ENCODE measurements at places on chromosomes 12 and 14.

DNA sequence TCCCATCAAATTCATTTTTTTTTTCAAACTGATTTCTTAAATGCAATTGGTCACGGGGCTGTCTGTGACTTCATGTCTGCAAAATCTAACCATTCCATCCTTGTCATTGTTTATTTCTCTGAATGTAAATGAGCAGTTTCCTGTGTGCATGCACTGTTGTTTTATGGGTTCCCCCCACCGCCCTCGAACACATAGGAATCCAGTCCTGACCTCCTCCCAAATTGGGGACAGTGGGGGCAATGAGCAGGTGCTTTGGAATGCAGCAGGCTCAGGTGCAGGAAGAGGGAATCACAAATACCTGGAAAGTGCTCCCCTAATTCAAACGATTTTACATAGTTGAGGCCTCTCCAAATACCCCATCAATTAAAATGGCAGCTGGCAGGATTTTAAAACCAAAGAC, 62.6 kb upstream of the ESRRB start:
- no peak for DNase-seq
- no peak overlapping the region for H3K27ac ChIP-seq
- no peak overlapping the region for H3K4me3 ChIP-seq
- peaks cover 7% of the 10 kb centered on the region for H3K4me1 ChIP-seq
- no peaks in the 10 kb centered on the region for H3K36me3 ChIP-seq

GRCh38 chr14:90569606-90570387, 173.0 kb downstream of the CALM1 start:
- no peaks in the 10 kb centered on the region for H3K27me3 ChIP-seq
- no peak overlapping the region for H3K27ac ChIP-seq
- no peak for DNase-seq

DNA sequence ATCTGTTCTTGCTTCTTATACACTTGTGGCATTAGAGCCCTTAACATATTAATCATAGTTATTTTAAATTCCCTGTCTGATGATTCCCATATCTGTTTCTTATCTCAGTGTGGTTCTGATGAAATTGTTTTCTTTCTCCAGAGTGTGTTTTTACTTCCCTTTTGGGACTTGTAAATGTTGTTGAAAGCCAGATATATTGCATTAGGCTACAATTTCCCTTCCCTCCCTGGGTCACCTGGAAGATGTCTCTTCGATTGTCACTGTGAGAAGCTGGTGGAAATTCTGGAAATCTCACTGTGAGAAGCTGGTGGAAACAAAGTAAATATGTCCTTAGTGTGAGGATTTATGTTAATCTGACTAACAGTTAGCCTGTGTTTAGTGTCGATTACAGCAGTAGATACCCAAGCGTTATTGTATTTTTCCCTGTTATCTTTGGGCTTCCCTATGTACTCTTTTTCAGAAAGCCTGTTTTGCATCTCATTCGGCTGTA, 717.3 kb downstream of the TRHDE start:
- no peaks in the 10 kb centered on the region for H3K36me3 ChIP-seq
- no peaks in the 10 kb centered on the region for H3K4me1 ChIP-seq
- H3K4me3 ChIP-seq, result no peak overlapping the region
- no peaks in the 10 kb centered on the region for H3K27me3 ChIP-seq
- no peak for DNase-seq

- H3K4me1 ChIP-seq, result no peaks in the 10 kb centered on the region
- DNase-seq, result no peak
- no peak overlapping the region for H3K27ac ChIP-seq
- no peak overlapping the region for H3K4me3 ChIP-seq
Observed at GRCh38 chr14:95070748-95071435, 86.4 kb downstream of the DICER1 start.

GRCh38 chr14:26839481-26839880, 241.6 kb upstream of the NOVA1 start:
- no peak overlapping the region for H3K27ac ChIP-seq
- no peaks in the 10 kb centered on the region for H3K36me3 ChIP-seq
- no peak overlapping the region for H3K4me3 ChIP-seq
- no peak for DNase-seq

GRCh38 chr12:73906757-73907156, 630.9 kb upstream of the ATXN7L3B start:
- H3K4me3 ChIP-seq, result no peak overlapping the region
- DNase-seq, result no peak
- H3K27ac ChIP-seq, result no peak overlapping the region
- H3K4me1 ChIP-seq, result no peaks in the 10 kb centered on the region

- H3K36me3 ChIP-seq, result no peaks in the 10 kb centered on the region
- H3K27me3 ChIP-seq, result no peaks in the 10 kb centered on the region
- H3K4me1 ChIP-seq, result peaks cover 19% of the 10 kb centered on the region
Observed at GRCh38 chr14:73746520-73747378, 32.6 kb upstream of the PNMA1 start.

DNA sequence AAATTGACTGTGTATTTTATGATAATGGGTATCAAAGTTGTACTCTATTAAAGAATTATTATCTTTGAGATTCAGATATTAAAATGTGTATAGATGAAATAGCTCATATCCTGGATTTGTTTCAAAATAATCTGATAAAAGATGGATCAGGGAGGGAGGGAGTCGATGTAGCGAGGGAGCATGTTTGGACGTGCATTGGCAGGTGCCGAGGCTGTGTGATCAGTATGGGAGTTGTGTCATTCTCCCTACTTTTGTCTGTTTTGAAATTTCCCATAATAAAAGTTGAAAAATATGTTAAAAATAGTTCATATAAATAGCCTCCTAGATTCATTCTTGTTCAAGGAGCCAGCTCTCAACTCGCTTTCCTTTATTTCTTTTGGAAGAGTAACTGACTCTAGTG, 171.6 kb upstream of the HIF1A start:
- no peak overlapping the region for H3K4me3 ChIP-seq
- H3K36me3 ChIP-seq, result no peaks in the 10 kb centered on the region
- H3K27me3 ChIP-seq, result no peaks in the 10 kb centered on the region

- DNase-seq, result no peak
- no peaks in the 10 kb centered on the region for H3K4me1 ChIP-seq
- no peaks in the 10 kb centered on the region for H3K36me3 ChIP-seq
- no peaks in the 10 kb centered on the region for H3K27me3 ChIP-seq
- H3K27ac ChIP-seq, result no peak overlapping the region
- no peak overlapping the region for H3K4me3 ChIP-seq
Observed at GRCh38 chr14:54761835-54762234, 140.8 kb downstream of the GCH1 start.

GRCh38 chr14:82759656-82760055, 1226.0 kb upstream of the SEL1L start:
- H3K36me3 ChIP-seq, result no peaks in the 10 kb centered on the region
- no peak overlapping the region for H3K27ac ChIP-seq
- H3K4me1 ChIP-seq, result no peaks in the 10 kb centered on the region
- H3K4me3 ChIP-seq, result no peak overlapping the region
- H3K27me3 ChIP-seq, result no peaks in the 10 kb centered on the region

DNA sequence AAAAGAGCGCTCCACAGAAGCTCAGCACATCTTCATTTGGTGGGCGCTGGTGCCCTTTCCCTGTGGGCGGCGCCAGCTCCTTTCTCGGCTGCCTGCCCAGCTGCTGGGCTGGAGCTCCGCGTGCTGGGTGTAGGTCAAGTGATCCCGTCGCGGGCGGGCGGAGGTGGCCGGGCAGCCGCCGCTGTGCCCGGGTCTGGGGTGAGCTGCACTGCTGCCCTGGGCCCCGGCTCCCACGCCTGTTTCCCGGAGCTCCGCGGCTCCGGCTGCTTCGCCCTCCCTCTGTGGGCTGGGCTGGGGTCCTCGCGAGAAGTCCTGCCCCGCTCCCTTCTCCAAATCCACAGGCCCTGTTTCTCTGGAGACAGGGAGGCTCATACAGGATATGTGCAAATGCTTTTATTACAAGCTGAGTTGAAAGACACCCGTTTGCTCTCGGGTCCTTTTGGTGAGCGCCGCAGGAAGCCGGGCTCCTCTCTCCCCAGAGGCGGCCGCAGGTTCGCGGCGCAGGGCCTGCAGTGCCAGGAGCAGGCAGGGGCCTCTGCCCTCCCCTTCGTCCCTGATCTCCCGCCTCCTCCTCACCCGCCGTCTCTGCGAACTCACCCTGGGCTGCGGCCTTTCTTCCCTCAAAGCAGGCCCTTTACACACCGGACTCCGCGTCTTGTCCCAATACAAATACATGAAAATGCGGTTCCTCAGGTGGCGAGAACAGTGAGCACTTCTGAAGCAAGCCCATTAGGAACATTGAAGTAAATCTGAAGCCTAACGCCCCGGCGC, 67.8 kb upstream of the CAPRIN2 start:
- no peak for DNase-seq
- no peaks in the 10 kb centered on the region for H3K4me1 ChIP-seq

GRCh38 chr12:31570880-31571279, 20.1 kb downstream of the DENND5B start:
- no peak for DNase-seq
- no peak overlapping the region for H3K4me3 ChIP-seq
- no peak overlapping the region for H3K27ac ChIP-seq
- H3K4me1 ChIP-seq, result no peaks in the 10 kb centered on the region

DNA sequence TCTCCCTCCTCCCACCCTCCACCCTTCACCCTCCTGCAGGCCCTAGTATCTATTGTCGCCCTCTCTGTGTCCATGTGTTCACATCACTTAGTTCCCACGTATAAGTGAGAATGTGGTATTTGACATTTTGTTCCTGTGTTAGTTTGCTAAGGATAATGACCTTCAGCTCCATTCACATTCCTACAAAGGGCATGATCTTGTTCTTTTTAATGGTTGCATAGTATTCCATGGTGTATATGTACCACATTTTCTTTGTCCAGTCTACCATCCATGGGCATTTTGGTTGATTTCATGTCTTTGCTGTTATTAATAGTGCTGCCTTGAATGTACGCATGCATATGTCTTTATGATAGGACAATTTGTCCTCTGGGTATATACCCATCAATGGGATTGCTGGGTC, 29.6 kb downstream of the C12orf71 start:
- H3K4me3 ChIP-seq, result no peak overlapping the region
- no peaks in the 10 kb centered on the region for H3K4me1 ChIP-seq
- DNase-seq, result no peak
- no peaks in the 10 kb centered on the region for H3K36me3 ChIP-seq

DNA sequence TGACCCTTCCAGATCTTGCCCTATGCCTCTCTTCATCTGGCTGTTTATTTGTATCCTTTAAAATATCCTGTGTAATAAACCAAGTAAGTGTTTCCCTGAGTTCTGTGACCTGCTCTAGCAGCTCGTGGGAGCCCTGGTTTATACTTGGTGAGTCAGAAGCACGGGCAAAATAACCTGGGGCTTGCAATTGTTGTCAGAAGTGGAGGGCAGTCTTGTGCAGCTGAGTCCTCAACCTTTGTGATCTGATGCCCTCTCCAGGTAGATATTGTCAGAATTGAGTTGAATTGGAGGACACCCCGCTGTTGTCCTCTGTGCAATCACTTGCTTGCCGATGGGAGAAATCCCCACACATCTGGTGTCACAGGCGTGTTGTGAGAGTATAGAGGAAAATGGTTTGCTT, 62.5 kb upstream of the PRICKLE1 start:
- H3K27me3 ChIP-seq, result no peaks in the 10 kb centered on the region
- no peak for DNase-seq
- H3K4me1 ChIP-seq, result peaks cover 2% of the 10 kb centered on the region
- no peak overlapping the region for H3K27ac ChIP-seq

GRCh38 chr12:95413576-95413975, 60.4 kb upstream of the METAP2 start:
- no peaks in the 10 kb centered on the region for H3K36me3 ChIP-seq
- no peaks in the 10 kb centered on the region for H3K27me3 ChIP-seq
- H3K27ac ChIP-seq, result no peak overlapping the region
- H3K4me3 ChIP-seq, result no peak overlapping the region
- H3K4me1 ChIP-seq, result no peaks in the 10 kb centered on the region
- DNase-seq, result no peak

GRCh38 chr12:126708492-126708896, 1558.5 kb upstream of the TMEM132C start:
- H3K36me3 ChIP-seq, result no peaks in the 10 kb centered on the region
- no peak for DNase-seq
- H3K27ac ChIP-seq, result no peak overlapping the region
- no peaks in the 10 kb centered on the region for H3K27me3 ChIP-seq

DNA sequence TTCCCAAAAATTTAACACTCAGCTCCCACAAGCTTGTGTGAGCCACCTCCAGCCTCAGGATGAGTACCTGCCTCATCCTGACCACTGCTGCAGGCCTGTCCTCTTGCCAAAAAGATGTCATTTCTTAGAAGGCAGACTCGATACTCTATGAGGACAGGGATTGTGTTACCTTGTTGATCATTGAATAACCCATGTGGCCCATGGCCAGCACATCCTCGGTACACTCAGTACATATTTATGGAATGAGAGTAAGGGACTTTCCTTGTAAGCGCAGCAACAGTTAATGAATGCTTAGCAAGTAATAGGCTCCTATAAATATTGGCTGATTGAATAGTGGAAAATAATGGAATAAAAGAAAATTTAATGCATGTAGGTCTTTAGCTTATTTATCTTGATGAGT, 15.3 kb upstream of the DGLUCY start:
- H3K4me3 ChIP-seq, result no peak overlapping the region
- no peak for DNase-seq
- no peaks in the 10 kb centered on the region for H3K27me3 ChIP-seq
- no peak overlapping the region for H3K27ac ChIP-seq

- no peak overlapping the region for H3K4me3 ChIP-seq
- peaks cover 3% of the 10 kb centered on the region for H3K4me1 ChIP-seq
- H3K36me3 ChIP-seq, result no peaks in the 10 kb centered on the region
- no peaks in the 10 kb centered on the region for H3K27me3 ChIP-seq
- no peak for DNase-seq
- H3K27ac ChIP-seq, result no peak overlapping the region
Observed at GRCh38 chr14:101232340-101233020, 328.8 kb upstream of the DIO3 start.

DNA sequence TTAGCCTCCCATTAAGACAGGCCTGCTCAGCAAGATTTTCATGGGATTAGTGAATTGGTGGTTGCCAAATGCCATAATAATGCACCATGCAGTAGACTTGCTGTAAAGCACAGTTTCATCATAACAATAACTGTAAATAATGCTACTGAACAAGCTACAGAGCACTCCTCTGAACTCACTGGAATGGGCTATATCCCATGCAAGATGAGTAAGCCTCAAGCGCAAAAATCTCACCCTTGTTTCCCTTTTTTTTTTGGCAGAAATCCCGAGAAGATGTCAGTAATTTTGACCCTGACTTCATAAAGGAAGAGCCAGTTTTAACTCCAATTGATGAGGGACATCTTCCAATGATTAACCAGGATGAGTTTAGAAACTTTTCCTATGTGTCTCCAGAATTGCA, 145.9 kb upstream of the HIF1A start:
- no peaks in the 10 kb centered on the region for H3K36me3 ChIP-seq
- H3K4me1 ChIP-seq, result peaks cover 2% of the 10 kb centered on the region
- no peak overlapping the region for H3K27ac ChIP-seq
- no peak overlapping the region for H3K4me3 ChIP-seq

- no peaks in the 10 kb centered on the region for H3K4me1 ChIP-seq
- DNase-seq, result no peak
- no peaks in the 10 kb centered on the region for H3K27me3 ChIP-seq
- no peaks in the 10 kb centered on the region for H3K36me3 ChIP-seq
- no peak overlapping the region for H3K4me3 ChIP-seq
- H3K27ac ChIP-seq, result no peak overlapping the region
Observed at GRCh38 chr12:13039328-13039956, 4.7 kb upstream of the FAM234B start.
